Neural progenitor cell (in vitro differentiated cells): ENCODE measurements at places on chromosomes 13 and 19.

DNA sequence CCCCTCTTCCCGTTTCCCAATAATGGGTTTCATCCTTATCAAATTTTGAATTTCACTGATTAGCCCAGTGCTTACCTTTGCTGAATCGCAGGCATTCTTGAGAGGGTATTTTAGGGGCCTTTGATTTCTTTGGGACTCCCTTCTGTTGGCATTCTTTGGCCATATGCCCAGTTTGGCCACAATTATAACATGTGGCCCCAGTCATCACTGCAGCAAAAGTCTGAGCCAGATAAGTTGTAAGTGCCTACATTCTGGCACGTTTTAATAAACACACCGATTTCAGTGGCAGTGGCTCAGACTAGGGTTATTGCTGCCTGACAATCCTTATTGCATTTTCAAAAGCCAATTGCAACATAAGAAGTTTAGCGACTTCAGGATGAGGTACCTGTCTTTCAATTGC, 41.4 kb downstream of the ZNF726 start:
- DNase-seq, result no peak

GRCh38 chr19:30335306-30335886, 36.8 kb upstream of the ZNF536 start:
- DNase-seq, result no peak

DNA sequence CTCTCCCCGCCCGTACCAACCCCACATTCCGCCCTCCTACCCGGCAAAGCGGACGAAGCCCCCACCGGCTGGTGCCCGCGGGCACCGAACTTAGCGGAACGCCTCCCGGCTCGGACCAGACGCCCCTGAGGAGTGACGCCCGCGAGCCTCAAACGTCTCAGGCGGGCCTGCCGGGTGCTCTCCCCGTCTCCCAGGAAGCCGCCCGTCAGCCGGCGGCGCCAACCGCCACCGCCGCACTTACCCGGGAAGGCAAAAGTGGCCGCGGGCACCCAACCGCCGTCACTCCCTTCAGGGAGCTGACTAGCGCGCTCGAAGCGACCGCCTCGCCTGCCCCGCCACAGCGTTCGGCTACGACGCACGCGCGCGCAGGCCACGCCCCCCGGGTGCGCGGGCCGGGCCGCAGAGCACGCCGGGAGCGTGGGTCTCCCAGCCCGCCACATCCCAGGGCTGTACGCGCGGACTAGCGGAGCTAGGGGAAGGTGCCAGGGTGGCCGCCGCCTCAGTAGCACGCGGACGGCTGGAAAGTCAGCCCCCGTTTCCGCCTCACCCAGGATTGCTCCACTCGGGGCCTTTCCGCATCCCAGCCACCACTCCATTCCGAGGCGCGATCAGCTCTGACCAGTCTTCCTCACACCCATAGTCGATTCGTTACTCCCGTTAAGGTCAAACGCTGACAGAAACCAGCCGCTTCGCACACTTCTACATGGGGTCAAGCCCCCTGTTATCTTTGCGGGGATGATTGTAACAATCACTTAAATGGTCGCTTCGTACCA, at the start of gene TEX30:
TSS of gene TEX30 (minus strand) at position 346 of the 773 bp plus-strand sequence. CDS start 3,760 bp downstream, outside the sequence.
- peak; percentile 91 for DNase-seq

DNA sequence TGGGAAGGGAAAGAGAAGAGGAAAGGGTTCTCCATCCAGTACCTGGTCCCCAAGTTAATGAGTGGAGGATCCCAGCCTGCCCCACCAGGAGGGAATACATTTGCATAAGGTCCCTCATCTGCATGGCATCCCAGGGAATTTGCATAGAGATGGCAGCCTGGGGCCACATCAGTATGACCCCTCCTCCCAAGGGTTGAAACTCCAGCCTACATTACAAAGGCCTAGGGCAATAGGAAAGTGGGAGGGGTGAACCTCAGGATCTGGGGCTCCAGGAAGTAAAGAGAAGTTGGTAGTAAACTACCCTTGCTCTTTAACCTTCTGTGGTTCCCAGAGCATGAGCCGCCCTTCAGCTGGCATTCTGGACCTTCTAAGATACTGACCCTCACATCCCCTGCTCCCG, 6.8 kb upstream of the NECTIN2 start:
- DNase-seq, result no peak

DNA sequence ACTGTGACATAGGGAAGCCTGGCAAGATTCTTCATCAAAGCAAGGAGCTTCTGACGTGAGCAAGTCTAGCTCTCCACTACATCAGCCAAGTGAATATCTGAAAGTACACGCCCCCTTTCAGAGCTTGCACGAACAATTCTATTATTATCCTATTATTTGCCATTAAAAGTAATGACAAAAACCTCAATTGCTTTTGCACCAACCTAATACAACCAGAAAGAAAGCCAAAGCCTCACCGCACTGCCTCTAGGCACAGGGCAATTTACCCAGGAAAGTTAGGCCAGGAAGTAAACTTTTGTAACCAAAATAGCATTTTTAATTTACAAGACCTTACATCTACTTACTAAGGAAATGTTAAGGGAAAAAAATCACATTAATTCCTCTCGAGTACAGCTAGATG, 41.2 kb downstream of the LATS2 start:
- no peak for DNase-seq

- DNase-seq, result no peak
These were observed 71.2 kb downstream of the MYO16 start for GRCh38 chr13:108700422-108701170.

DNA sequence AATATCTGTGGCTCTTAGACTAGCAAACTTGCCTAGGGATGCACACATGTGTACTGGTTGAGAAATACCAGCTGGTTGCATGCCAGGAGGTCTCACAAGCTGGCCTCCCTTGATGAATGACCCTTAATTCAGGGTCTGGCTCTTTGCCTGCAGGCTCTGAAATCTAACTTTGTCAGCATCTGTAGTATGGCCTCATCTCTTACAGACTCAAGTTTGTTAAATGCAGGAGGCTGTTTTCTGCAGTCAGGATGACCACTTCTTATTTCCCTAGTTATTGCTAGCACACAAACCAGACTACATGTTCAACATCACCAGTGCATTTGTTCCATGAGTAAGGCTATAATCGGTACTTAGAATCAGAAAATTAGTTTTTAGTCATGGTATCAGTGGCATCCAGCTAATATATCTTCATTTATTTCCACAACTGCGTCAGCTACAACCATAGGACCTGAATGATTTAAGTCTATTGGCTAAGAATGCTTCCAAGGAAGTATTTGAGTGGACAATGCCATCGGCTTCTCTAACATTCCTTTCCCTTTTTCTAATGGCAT, 23.3 kb upstream of the POSTN start:
- DNase-seq, result no peak

DNA sequence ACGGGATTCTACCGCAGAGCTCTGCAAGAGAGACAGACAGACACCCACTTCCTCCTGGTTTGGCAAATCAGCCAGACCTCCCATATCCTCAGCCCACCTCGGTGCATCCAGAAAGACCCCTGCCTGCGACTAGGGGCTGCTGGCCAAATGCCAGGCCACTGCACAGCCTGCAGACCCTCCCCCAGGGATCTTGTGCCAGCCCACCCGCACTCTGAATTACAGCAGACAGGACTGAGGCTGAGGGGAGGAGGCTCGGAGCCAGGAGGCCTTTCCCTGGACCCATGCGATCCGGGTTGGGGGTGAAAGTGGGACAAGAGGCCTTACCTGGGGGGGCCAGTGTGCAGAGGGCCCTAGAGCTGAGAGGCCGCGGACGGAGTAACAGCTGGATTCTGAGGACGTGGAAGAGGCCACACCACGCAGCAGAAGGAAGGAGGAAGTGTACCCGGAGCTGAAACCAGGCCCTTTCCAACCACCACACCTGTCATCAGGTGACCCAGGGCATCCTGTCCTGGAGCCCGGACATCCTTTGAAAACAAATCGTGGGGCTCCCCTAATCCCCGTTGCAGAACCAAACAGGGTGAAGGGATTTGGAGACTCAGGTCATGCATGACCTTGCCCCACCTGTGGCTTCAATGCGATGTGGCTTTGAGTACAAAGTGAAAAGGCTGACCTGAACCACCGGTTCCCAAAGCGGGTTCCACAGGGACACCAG, 993 bp downstream of the FUT6 start:
- no peak for DNase-seq

DNA sequence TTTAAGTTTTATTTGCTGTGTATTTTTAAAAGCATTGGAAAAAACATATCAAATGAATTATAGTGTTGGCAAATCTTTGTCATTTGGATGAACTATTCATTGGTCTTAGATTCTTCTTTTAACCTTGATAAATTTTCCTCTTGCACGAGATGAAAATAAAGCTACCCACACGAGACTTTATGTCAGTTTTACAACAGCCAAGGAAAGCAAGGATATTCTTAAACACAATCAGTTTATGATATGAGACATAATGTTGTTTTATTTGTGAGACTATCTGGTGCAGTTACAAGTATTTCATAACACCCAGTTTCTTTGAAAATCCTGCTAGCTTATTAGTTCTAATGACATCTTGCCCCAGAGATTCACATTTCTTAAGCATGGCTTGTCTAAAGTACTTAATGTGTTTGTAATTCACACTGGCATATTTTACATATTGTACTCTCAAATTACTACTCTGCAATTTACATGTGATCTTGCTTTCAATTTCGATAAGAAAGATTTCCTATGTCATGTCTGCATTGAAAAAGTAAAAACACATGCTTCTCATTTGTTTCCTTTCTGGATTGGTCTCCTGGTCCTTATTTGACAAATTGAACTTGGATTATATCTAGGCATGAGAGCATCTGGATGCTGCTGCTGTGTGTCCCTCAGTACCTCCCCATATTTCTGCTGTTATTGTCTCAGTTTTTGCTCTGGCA, 955.5 kb upstream of the PCDH9 start:
- DNase-seq, result no peak

GRCh38 chr19:51571599-51571998, 516 bp downstream of the ZNF175 start:
- DNase-seq, result no peak

DNA sequence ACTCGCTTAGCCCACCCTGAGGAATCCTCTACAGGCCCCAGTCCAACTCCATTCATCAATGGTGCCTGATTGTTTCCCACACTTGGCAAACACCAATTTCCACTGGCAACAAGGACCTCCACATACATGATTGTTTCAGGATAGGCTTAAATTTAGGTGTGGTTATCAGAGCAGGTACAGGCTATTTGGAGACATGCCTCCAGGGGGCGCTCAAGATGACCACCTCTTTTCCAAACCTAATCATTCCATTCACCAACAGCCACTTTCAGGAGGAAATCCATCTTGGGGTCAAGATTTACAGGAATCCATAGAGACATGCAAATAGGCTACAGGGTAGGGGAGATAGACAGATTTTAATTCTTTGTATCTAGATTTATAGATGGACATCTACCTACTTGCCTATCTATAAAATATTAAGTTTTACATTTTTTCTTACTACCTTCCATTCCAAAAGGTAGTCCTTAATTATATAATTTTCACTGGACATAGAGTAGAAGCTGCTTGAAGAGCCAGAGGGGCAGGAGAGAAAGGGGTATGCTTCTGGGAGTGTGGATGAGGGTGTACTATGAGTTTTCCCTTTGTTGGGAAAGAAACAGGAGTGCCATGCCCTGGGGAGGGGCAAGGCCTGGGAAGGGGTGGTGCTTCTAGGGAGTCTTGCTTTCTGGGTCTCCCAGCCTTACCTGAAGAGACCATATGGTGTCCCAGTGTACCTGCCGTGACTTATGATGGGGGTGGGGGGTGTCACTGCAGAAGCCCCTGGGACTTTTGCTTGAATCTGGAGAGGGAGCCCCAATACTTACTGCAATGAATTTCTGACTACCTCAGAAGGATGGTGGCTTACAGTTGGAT, 14.1 kb upstream of the PCDH8 start:
- peak; percentile 64 for DNase-seq

DNA sequence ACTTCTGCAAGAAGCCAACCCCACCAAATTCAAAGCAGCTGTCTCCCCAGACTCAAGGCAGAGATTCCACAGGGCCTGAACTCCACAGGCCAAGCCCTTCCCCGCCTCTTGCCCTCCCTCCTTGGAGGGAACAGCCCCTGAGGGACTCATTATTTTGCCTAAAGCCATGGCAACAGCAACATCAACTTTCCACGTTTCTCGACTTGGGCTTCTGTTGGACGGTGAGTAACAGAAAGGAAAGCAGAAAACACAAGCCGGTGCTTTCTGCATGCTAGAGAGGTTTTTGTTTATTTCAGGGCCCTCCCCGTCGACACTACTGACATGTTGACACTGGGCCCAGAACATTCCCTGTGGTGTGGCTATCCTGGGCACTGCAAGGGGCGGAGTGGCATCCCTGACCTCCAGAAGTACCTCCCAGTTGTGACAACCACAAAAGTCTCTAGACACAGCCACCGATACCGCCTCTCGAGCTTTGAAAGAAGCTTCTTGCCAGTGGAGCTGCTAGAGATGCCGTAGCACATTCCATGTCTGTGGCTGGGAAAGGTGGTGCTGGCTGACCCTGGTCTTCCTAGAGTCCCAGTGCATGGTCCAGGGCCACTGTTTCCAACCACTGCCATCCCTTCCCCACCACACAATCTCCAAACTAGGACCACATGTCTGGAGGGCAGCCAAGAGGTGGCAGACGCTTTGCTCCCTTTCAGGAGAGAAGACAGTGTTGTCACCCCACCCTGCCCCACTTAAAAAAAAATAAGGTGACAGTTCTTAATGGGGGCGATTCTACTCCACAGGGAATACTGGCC, 12.8 kb downstream of the CAPS start:
- DNase-seq, result no peak

GRCh38 chr13:113458253-113459065, 5.2 kb upstream of the ADPRHL1 start:
- peak; percentile 57 for DNase-seq

DNA sequence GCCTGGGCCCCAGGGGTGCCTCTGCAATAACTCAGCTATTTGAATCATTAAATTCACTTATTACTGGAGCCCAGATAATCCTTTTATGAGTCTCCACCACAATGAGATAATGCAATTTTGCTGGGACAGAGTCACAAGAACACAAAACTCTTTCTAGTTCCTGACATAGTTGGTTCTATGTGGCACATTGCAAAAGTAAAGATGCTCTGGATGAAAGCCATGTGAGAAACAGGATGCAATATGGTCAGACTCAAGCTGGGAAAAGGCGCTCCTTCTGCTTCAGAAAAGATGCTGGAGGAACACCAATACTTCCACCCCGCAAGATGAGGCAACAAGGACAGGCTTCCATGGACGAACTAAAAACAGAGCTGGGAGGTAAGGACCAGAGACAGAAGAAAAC, 5.7 kb downstream of the ANKRD27 start:
- no peak for DNase-seq

DNA sequence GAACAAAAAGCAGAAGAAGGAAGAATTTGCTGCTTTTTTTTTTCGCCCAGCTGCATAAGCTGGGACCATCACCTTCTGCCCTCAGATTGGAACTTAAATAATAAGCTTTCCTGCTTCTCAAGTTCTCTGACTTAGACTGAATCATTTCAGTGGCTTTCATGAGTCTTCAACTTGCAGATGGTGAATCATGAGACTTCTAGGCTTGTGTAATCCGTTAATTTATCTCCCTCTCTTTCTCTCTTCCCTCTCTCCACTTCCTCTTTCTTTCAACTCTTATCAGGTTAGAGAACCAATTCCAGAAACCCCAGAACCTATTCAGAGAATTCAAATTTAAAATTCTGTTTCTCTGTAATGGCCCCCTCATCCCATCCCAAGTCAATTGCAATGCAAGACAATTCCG, 1153.7 kb downstream of the PCDH9 start:
- no peak for DNase-seq
